ENCODE measurements at places on chromosomes 5 and 9.

GRCh38 chr9:4324513-4324912 is 24.6 kb upstream of the GLIS3 start:
- DNase-seq, result no peak

DNA sequence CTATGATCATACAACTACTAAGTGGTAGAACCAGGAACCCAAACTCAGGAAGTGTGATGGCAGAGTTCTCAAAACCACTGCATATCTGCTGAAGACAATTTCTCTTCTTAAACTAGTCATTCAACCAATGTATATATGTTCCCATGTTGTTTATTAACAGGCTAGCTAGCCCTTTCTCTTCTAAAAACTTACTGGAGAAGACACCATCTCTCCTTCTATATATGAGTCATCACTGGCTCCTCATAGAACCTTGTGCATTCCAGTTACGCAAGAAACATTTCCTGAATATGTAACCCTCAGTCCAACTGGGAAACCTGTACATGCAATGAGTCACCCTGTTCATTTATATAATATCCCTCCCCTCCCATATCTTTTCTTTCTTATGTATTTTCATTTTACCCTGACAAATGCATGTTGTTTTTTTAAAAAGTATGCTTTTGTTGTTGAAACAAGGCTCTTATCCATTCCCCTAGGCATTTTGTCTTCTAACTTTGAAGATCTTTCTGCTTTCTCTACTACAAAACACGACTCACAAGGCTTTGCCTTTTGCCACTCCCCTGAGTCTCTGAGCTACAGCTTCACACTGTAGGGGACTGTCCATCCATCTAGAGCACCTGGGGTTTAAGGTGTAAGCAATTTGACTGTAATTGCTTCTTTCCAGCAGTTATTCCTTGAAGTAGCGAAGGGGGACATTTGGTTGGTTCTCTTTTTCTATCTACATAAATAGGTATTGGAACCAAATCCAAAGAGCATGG is 119.5 kb downstream of the ANXA1 start:
- no peak for DNase-seq

DNA sequence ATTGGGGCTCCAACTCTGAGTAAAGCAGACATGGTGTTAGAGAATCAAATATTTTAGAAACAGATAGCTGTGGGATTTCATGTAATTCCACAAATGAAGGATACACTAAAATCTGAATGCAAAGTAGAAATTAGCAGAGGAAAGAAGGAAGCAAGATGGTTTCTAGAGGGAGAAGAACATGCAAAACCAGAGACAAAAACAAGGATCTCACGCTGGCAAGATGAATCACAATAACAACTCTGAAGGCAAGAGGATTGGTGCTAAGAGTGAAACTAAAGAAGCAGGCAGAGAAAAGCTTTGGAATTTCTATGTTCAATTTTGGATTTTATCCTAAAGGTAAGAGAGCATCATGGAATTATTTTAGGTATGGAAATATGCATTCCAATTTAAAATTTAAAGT is 857.2 kb upstream of the COX7C start:
- no peak for DNase-seq

GRCh38 chr5:59587489-59588337 is 305.8 kb downstream of the PDE4D start:
- DNase-seq, result peak; percentile 60

- DNase-seq, result no peak
These were observed 17.4 kb upstream of the LRRC19 start for GRCh38 chr9:27022920-27023319.

DNA sequence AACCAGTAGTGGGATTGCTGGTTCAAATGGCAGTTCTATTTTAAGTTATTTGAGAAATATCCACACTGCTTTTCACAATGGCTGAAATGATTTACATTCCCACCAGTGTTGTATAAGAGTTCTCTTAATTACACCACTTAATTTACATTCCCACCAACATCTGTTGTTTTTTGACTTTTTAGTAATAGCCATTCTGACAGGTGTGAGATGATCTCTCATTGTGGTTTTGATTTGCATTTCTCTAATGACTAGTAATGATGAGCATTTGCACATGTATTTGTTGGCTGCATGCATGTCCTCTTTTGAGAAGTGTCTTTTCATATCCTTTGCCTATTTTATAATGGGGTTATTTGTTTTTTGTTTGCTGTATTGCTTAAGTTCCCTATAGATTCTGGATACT is 688.3 kb downstream of the PRR16 start:
- DNase-seq, result no peak

DNA sequence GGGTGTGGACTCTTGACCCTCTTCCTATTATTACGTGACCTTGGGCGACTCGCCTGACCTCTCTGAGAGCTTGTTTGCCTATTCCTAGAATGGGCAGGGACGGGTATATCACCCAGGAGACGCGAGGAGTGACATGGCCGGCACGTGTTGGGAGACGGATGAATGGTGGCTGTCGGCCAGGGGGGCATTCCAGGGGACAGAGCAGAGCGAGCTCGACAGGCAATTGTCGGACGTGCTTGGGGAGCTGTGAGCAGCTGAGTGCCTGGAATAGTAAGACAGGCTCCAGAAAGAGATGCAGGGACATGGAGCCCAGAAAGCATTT is 29.3 kb upstream of the UNC5A start:
- DNase-seq, result no peak

DNA sequence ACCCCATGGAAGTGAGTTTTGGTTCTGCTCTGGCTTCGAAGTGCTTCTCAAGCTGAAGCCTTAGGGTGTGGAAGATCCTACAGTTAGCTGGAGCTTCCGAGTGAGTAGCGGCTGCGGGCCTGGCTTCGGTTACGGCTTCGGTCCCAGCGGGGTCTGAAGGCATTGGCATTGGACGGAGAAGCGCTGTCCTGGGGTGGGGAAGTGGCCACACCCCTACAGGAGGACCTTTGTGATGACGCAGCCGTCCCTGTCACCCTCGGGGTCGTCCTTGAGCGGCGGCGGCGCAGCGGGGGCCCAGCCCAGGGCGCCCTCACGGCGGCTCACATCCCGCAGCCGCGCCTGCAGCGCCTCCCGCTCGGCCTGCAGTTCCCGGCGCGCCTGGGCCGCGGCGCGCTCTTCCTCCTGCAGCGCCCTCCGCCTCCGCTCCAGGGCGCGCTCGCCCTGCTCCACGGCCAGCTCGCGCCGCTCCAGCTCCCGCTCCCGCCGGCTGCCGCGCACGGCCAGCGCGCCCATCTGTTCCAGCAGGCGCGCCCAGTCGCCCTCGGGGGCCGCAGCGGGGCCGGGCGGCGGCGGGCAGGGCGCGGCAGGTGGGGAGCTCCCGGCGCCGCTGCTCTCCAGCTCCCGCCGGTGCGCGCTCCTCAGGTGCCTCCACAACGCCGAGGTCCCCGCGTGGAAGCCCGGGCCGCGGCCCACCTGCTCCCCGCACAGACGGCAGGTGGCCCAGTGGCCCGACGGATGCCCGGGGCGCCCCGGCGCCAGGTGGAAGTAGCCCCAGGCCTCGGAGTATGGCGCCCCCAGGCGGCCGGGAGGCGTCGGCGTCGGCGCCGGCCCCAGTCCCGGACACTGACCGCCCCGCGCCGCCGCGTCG is 9.9 kb downstream of the ZBED3 start:
- no peak for DNase-seq

- no peak for DNase-seq
These were observed 171.9 kb upstream of the GDNF start for GRCh38 chr5:38011668-38012188.
